ENCODE measurements at places on chromosomes 2 and 18.

DNA sequence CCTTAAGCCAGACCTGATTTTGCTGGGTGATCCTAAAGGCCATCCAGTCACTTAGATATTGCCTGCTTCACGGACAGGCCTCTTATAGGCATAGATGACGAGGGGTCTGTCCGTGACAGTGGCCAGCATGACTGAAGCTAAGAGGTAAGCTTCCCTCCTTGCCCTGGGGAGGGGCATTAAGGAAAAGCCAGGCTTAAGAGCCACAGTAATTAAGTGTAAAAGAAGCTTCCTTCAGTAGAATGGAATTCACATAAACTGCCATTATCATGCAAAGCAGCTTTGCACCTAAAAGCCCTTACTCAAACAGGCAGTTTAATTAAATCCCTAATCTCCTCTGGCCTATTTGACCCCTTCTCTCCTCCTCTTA, 99.4 kb upstream of the PKDCC start:
- no peak for DNase-seq

DNA sequence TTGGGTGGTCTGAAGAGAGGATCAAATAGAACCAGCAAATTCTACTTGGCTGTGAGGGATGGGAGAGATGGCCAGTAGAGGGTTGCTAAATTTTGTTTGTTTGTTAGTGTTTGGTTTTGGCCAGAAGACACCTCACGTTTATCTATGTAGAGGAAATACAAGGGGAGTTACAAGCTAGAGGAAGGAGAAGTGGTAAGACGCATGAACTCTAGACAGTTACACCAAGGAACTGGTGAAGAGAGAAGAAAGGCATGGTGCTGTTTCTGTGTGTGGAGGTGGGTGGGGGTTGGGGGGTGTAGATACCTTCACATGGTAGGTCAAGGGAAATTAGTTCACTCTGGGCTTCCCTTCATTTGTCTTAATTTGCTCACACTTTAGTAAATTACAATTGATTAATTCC, 25.6 kb downstream of the RASGRP3 start:
- DNase-seq = no peak

- DNase-seq = no peak
Measured at GRCh38 chr2:45171136-45171501, 161.9 kb upstream of the SIX2 start.

- no peak for DNase-seq
Measured at GRCh38 chr2:10900216-10901109, 11.3 kb upstream of the KCNF1 start.

GRCh38 chr2:45013229-45014015, 4.2 kb upstream of the SIX2 start:
- DNase-seq = no peak

- no peak for DNase-seq
Measured at GRCh38 chr2:225177098-225177497, 134.8 kb upstream of the DOCK10 start.

DNA sequence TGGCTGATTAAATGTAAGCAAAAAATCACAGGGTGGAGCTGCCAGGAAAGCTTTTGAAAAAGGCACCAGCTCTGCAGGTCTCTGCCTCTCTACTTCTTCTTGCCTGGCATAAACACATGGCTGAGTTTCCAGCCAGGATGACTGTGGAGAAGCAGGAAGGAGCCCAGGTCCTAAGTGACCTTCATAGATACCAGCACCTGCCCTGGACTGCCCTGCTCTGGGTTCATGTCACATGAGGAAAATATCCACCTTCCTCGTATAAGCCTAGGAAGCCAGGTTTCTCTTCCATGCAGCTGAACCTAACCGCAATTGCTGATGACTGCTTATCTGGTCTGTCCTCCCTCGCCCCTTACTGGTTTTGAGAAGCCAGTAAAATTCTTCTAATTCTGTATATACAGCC, 47.8 kb upstream of the CREB1 start:
- DNase-seq = no peak

- DNase-seq = no peak
Measured at GRCh38 chr2:151063271-151063670, 198.4 kb downstream of the RBM43 start.

DNA sequence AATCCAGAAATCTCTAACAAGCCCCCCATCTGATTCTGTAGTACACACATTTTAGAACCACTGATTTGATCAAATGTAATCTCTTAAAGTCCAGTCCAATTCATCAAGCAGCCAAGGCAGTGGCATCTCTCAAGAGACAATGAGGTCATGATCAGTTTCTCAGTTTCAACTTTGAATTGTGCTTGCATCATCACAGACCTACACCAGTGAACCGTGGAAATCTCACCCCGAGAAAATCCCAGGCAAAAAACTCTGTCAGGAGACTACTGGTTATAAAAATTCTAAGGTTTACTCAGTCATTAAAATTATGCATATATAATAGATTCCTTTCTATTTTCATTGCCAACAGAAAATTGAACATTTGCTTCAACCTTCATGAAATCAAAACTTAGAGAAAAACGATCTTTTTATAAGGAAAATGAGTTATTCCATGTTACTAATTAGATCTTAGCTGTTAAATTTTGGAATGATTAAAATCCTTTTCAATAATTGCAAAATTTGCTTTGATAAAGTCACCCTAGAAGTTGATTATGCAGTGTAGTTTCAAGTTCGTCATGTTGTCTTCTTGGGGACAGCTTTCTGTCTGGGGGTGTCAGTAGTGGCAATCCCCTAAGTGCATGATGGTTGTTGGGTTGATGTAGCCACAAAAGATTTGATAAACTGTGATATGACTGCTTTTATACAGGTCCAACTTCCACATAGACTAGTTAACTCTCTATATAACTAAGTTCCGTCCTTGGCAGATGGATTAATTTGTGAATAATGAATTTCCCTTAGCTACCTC, 235.0 kb downstream of the CAMKMT start:
- DNase-seq = no peak

DNA sequence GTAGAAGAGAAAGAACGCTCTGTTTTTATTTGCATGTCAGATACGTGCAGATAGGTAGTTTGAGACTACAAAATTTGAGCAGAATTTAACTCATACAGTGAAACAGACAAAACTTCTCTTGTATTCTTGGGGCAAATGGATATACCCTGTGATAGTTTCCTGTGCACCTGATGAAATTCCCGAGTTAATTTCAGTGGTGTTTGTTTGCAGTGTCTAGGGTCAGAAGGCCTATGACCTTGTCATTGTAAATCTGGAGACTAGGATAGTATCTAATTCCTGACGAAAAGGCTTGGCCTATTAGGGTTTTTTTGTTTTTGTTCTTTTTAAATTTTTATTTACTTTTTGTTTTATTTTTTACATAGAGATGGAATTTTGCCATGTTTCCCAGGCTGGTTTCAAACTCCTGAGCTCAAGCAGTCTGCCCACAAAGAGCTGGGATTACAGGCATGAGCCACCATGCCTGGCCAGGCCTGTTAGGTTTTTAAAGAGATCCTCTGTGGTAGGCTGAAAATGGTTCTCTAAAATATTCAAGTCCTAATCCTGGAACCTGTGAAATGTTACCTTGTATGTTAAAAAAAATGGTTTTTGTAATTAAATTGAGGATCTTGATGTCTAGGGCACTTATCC, 17.6 kb downstream of the LCLAT1 start:
- no peak for DNase-seq

DNA sequence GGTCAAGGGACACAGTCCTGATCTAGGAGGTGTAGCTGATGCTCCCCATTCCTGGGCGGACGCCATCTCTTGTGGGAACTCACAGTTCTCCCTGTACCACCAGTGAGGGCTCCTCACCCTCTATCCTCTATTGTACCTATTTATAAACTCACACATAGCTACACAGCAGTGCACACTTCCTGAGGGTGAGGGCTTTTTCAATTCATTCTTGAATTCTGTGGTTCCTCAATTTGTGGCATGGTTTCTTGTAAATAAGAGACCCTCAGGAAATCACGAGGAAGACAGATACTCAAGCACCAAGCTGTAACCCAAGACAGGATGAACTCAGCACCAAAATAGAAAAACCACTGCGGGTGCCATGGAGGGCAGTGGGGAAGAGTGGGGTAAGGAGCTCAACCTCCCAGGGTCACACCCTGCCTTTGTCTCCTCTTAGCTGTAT, 245.9 kb upstream of the PXDN start:
- DNase-seq = no peak

DNA sequence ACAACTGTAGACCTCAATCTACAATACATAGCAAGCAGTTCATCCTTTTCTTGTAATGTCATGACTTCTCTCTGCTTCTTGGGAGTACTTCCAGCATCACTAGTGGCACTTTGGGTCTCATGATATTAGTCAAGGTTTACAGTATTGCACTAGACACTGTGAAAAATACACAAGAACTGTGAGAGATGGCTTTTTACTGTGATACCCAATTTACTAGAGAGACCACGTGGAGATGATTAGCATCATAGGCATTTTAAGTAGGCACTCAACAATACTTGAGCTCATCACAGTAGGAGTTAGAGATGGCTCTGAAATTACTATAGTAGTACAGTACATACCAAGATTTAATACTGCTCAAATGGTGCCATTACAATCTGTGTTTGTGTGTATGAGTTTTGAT, 112.8 kb upstream of the EML6 start:
- no peak for DNase-seq

DNA sequence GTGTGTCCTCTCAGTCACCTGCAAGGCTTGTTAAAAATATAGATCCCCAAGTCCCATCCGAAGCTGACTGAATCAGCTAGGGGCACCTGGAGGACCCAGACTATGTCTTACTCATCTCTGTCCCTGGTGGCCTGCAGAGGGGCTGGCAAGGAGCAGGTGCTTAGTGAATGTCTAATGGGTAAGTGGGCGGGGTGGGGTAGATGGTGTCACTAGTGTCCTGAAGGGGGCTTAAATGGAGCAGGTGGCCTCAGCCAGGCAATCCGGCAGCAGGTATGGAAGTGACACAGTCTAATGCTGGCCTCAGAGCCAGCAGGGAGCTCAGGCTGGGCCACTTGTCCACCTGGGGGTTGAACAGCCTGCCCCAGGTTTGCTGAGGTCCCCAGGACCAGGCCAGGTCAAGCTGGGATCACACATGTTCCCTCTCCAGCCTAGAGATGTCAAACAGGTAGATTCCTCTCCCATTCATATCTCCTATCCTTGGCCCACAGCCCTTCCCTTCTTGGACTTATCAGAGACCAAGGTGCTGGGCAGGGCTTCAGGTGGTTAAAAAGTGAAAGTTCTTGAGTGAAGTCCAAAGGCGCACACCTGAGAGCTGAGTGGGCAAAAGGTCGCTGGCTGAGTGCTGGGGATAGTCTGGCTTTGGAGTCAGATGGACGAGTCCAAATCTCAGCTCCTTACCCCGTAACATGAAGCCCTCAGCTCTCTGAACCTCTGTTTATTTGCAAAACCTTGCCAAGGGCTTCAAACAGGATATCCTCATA, 1.7 kb downstream of the STEAP3 start:
- no peak for DNase-seq

DNA sequence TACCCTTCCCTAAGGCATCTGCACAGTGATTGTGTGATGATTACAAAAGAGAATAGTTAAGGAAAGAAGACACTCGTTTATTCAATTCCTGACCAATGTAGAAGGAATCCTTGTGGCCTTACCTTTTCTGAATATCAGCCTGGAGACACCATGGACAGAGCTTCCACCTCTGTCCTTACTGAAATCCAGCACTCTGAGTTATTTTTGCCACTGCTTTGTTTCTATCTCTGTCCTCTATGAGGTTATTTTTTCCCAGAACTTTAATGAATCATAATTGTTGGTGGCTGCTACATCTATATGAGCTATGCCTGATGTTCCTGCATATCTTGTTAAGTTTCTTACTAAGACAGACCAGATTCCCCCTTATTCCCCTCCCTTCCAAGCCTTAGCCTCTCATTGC, 275.1 kb downstream of the SETBP1 start:
- no peak for DNase-seq

DNA sequence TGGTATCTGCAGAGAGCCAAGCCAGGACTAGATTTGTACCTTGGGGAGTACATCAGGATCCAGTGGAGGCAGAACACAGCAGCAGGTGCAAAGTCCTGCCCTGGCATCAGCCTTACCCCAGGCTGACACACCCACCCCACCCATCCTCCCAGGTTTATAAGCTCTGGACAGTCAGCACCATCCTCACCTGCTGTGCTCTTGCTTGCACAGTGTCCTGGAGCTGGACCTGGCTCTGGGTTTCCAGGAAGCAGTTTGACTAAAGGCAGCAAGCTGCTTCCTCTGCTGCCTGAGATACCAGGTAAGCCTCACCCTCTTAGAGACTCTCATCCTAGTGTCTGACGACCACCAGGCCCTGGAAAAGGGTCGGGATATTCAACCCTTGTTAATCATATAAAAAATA, at the start of gene SULT1C3:
Gene SULT1C3 (plus strand): TSS at position 183 of the 400 bp plus-strand sequence. CDS start 7,227 bp downstream, outside the sequence.
- DNase-seq = no peak

DNA sequence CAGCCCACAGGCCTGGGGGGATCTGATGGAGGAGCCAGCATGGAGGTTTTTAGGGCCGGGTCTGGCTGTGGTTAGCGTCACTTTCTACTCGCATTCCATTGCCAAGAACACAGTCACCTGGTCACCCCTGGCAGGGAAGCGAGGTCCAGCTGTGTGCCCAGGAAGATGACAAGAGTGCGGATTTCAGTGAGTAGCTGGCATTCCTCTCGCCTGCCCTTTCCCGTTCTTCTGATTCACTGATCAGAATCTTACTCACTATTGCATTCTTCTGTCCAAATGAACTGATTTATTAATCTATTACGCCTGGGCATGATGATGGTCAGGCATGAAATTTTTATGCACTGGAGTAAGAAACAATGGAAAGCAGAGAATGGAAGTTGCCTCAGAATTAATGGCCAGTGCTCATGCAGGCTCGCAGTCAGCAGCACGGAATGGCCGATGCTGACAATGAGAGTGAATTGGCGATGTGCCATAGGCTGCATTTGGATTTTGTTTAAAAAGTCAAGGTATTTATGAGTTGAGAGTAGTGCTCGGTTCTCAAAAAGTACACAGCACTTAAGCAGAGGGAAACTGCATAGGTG, 76.4 kb upstream of the MGAT5 start:
- no peak for DNase-seq

DNA sequence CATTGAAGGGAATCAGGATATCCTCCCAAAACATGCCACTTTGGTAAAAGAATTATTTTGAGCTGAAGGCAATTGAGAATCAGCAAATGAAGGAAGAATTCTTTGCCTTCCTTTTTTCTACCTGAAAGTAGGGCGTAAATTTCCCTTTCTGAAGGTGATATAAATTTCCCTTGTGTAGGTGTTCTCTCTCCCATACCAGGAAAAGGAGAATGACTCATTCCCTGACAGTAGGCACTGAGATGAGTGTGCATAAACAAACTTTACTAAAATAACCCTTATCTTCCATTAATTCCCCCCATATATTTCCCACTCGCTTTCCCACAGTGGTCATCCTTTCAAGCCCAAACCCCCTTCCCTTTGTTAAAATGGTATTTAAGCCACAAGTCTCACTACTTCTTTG, 1339.0 kb downstream of the LRP1B start:
- DNase-seq = no peak
